Spleen (tissue), 13 donors: ENCODE measurements at places on chromosomes 6 and 20. TPM values are rescaled to one million over a fixed set of nuclear protein-coding genes. Genes with fewer than 3 reads are reported as not detected.

GRCh38 chr20:17570347-17571152 lies 675 bp downstream of the DSTN start:
- no peak for DNase-seq

DNA sequence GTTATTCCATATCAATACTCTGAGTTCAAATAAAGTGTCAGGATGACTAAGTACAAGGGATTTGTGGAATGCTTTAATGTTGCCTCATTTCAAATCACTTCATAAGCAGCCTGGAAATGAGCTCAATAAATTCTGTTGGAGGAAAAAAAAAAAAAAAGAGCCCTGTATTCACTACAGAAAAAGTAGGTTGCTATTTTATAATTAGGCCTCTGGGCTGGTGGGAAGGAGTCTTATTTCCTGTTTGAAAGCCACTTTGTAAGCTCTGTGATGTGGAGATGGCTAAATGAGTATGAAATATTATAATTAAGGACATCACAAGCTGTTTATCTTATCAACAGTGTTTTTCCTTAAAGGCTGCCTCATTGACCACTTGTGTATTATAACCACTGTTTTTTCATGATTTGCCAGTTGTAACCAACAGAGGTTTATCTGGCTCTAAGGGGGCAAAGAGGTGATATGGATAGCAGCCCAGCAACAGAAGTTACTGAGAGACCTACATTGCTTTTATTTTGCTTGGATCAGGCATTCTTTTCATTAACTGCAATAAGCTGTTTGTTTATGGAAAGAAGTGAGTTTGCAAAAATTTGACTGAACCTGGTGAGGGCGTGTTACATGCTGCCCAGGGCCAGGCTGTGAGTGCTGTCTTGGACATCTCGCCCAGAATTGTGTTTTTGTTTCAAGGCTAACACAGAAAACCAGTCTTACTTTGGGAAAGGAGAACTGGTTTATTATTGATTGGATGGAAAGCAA lies 563.3 kb upstream of the MAP3K7 start:
- DNase-seq, result no peak

- DNase-seq, result no peak
Measured at GRCh38 chr6:131258816-131259476, 123.7 kb downstream of the AKAP7 start.

GRCh38 chr20:4130404-4131189 lies 115.2 kb upstream of the RNF24 start:
- DNase-seq, result no peak

DNA sequence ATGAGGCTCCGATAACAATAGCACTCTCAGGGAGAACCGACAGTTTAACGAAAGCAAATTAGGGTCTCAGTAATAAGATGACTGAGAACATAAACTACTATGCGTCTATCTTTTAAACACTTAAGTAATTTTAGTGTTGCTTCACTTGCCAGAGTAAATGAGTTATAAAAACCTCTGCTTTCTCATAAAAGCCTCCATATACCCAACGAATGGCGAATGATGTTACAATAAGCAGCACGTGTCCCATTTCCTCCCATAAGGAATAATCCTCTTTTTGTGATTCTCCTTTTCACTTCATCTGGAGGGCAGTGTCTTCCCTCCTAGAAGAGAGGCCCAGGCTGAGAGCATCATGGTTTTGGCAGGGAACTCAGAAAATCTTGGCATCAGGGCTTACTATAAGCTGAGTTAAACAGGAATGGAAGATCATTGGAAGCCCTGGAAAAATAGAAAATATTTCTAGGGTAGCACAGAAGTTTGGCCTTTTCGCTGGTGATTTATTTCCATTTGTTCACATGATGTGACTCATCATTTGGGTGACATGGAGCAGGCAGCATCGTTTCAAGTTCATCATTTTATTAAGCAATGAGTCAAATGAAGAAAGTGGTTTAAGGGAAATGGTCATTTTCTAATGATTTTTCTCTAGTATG lies 255.4 kb downstream of the ATXN1 start:
- DNase-seq, result no peak

GRCh38 chr20:55353206-55353605 lies 652.1 kb downstream of the CBLN4 start:
- no peak for DNase-seq

- no peak for DNase-seq
Measured at GRCh38 chr6:52712136-52712535, 41.2 kb downstream of the TMEM14A start.

DNA sequence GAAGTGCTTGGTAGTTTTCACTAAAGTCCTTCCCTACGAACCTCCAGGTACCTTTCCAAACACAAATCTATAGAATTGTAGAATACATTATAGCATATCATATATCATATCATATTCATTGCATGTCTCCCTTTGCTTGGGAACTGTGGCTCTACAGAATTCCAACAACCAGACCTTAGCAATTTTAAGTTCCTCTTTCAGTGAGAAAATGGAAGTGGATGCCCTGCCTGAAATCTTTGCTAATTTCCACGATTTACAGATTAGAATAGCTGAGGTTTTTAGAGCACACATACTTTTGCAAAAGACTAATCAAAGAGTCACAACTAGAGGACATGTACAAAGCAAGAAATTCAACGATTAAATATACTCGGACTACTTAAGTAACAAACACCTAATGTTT lies 78.6 kb downstream of the TNFRSF21 start:
- no peak for DNase-seq

- no peak for DNase-seq
Measured at GRCh38 chr20:1646975-1647431, 10.6 kb downstream of the SIRPG start.

- DNase-seq, result no peak
Measured at GRCh38 chr20:51221791-51222408, 199.0 kb upstream of the KCNG1 start.

The MTRF1L gene
- 28.2 TPM for total RNA-seq

The DLL1 gene
- 106 TPM for total RNA-seq

The RFX6 gene
- not detected for total RNA-seq

The CSE1L gene
- 36.0 TPM for total RNA-seq

The PKHD1 gene
- total RNA-seq, result not detected

The SRMS gene
- total RNA-seq, result 1.1 TPM

The TBXT gene
- not detected for total RNA-seq

The BEND3 gene
- 1.9 TPM for total RNA-seq

The PCK1 gene
- total RNA-seq, result not detected

The BPHL gene
- total RNA-seq, result 9.6 TPM

The MOG gene
- not detected for total RNA-seq

The INSM1 gene
- total RNA-seq, result 0.41 TPM
